ENCODE measurements at places on chromosomes 2 and 18. TPM values are rescaled to one million over a fixed set of nuclear protein-coding genes. Genes with fewer than 3 reads are reported as not detected.

The ASXL2 gene
- total RNA-seq = 16.8 TPM

The KATNAL2 gene
- total RNA-seq = 1.4 TPM

The TLX2 gene
- not detected for total RNA-seq

DNA sequence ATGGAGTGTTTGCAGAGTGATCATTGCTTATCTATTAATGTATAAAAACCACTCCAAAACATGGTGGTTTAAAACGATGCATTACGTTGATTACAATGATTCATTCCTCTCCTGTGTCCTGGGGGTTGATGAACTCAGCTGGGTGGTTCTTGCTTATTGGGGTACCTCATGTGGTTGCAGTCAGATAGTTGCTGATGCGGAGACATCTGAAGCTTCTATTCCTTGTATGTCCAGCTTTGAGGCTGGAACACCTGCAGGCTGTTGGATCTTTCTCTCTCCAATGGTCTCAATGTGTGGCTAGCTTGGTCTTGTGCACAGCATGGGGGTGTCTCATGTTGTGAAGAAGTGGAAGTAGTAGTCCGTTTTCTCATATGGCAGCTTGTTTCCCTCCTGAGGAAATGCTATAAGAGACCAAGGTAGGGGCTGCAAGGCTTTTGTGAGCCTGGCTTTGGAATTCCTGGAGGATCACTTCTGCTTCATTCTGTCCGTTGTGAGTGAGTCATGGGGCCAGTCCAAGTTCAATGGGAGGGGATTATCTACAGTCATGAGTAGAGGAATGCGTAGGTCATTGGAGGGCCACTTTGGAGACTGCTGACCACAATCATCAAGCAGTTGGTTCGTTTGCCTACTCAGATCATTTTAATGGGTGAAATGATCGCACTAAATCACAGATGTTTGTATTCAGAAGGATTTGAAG lies 601.0 kb downstream of the SLC4A3 start:
- DNase-seq = peak; percentile 95

The TSN gene
- 64.1 TPM for total RNA-seq

DNA sequence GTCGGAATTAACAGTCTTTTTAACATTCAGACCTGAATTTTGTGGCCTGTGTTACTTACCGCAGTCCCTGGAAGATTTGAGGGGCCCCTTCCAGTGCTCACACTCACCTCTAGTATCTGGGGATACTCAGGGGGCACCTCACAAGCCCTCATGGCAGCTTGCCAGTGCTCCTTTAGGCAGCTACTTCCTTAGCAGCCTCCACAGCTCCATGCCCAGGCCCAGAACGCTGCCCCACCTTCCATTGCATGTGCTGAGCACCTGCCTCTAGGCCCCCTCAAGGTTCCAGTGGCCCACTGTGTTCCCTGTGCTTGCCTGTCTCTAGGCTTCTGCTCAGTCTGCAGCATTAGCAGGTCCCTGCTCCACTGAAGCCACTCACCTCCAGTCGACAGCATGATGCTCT lies 30.0 kb upstream of the PLA2R1 start:
- DNase-seq = no peak

DNA sequence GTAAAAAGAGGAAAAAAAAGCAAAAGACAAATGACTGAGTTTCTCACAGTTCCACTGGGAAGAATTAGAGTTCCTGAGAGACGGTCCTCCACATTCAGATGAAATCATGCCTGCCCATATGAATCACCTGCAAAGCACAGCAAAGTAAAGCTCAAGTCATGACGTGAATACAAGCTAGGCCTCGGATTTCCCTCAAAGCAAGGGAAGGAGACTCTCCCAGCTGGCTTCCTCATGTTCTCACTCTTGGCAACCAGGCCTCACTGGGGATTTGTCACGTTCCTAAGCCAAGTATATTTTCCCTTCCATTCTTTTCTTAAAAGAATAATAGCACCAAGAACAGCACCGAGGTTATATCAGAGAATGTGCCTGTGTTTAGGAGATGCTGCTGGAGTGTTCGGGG lies 47.0 kb downstream of the CYP27C1 start:
- no peak for DNase-seq

The FBLN7 gene
- total RNA-seq = 0.14 TPM

The ZNF385B gene
- total RNA-seq = not detected

The FSHR gene
- not detected for total RNA-seq

DNA sequence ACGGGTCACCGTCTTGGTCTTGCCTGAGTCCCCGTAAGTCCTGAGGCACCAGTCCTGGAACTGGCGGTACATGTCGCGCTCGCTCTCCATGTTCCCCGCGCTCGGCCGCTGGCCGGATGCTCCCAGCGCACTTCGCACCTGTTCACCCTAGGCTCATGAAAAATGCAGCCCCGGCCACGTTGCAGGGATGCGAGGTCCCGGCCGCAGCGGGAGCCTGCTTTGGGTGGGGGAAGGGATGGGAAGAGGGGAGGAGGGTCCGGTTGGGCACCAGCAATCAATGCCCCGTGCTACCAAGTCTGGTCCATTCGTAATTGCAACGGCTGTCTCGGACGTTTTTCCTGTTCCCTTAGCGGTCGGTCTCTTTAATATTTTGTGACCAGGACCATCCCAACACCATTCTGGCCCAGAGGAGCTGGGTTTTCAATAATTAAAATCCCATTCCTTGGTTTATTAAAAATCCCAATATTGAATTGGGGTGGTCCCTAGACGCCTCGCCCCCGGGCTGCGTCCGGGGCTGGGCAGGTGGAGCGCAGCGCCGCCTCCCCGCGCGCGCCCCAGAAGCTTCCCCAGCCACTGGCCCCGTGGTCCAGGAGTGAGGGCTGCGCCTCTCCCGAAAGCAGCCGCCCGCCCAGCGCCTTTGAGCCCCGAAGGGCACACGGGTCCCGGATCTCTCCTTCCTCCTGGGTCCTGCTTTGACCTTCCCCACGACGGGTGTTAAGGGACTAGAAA lies 1.4 kb downstream of the NOL4 start:
- no peak for DNase-seq

The TGFA gene
- total RNA-seq = 72.1 TPM

The ZAP70 gene
- 0.55 TPM for total RNA-seq

DNA sequence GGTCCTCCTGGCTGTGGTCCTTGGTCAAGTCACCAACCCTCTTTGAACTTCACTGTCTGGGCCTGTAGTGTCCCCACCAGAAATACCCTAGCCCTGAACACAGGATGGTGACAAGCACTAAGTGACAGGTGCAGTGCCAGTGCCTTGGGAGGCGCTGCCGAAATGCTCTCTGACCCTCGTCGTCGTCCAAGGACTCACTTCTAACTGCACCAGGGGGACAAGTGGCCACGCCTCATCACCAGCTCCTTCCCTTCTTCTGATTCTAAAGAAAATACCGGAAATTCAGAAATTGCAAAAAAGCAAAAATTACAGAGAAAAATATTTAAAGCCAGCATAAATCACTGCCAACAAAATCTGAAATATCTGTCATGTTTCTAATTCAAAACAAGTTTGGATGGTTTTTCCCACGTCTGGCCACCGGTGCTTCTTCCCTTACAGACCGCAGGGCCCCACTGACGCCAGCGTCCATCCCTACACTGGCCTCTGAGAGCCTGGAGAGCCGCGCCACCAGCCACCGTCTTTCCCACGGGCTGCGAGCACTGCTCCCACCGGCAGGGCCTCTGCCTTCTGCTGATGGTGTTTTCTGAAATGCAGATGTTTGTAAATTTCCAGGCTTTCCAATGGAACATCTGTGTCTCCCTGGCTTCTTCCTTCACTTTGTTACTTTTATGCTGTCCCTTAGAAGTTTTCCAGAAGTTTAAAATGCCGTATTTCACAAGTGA lies 37.4 kb upstream of the GPC1 start:
- no peak for DNase-seq

GRCh38 chr2:239001794-239002193 lies 153.9 kb downstream of the TWIST2 start:
- DNase-seq = no peak

GRCh38 chr2:121078899-121079298 lies 206.1 kb downstream of the TFCP2L1 start:
- no peak for DNase-seq

- peak; percentile 2 for DNase-seq
Measured at GRCh38 chr2:61328707-61329251, 142.1 kb downstream of the USP34 start.

- DNase-seq = no peak
Measured at GRCh38 chr2:38716185-38716584, 35.0 kb downstream of the SRSF7 start.

The IGFBP5 gene
- total RNA-seq = 51.7 TPM

GRCh38 chr2:216810399-216811160 lies 49.3 kb downstream of the TNP1 start:
- DNase-seq = no peak

The SPATA3 gene
- not detected for total RNA-seq

DNA sequence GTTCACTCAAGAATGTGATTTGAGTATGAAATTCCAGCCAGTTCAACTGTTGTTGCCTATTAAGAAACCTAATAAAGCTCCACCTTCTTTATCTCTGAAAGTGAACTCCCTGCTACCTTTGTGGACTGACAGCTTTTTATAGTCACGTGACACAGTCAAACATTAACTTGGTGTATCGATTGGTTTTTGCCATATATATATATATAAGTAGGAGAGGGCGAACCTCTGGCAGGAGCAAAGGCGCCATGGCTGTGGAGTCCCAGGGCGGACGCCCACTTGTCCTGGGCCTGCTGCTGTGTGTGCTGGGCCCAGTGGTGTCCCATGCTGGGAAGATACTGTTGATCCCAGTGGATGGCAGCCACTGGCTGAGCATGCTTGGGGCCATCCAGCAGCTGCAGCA lies at the start of gene UGT1A1:
UGT1A1 (plus strand) TSS at position 228 of the 400 bp plus-strand sequence; CDS start at position 246, 18 bp downstream.
- DNase-seq = no peak

DNA sequence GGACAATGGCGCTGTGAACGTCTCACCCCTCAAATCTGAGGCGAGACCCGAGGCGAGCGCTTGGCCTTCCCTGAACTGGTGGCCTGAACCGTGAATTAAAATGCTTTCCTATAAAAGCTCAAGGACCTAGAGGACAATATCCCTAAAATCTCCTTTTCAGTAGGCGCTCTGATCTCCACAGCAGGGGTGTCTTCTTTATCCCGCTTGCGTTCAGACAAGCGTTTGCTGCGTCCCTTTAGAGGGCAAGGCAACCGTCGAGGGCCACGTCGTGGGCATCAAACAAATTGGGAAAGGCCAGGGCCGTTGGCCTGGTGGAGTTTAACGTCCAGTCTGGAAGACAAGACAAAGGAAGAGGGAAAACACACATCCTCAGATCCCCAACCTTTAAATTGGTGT lies 1.3 kb upstream of the RAX start:
- DNase-seq = no peak

GRCh38 chr2:188345831-188346458 lies 54.3 kb downstream of the GULP1 start:
- no peak for DNase-seq

The ALLC gene
- not detected for total RNA-seq

DNA sequence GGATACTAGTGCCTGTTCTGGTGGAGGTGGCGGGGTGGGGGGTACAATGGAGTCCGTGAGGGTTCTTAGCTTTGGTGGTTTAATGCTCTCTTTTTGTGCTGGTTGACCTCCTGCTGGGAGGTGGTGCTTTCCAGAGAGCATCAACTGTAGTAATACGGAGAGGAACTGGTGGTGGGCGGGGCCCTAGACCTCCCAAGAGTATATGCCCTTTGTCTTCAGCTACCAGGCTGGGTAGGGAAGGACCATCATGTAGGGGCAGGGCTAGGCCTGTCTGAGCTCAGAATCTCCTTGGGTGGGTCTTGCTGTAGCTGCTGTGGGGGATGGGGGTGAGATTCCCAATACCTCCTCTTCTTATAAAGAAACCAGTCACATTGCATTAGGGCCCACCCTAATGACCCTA lies 27.1 kb downstream of the CAMKMT start:
- no peak for DNase-seq

DNA sequence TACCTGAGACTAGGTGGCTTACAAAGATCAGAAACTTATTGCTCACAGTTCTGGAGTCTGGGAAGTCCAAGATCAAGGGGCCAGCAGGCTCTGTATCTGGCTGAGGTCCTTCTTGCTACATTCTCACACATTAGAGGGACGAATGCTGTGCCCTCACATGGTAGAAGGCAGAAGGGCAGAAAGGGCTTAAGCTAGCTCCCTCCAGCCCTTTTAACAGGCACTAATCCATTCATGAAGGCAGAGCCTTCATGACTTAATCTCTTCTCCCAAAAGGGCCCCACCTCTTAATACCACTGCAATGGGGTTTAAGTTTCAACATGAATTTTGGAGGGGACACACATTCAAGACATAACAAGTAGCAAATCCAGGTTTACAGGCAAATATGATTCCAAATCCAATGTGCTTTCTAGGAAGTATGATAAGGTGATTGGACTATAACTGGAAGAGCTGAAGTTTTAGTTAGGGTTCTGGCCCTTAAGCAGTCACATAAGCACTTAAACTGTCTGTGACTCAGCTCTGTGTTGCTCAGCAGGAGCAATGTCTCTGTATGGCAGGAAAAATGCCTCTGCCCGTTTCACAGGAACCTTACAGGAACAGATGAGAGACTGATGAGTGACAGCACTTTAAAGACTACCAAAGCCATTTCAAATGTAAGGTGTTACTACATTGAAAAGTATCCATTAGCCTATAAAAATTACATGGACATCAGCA lies 119.6 kb upstream of the PTPRM start:
- DNase-seq = no peak

The GLI2 gene
- total RNA-seq = 4.8 TPM

GRCh38 chr2:51084750-51085149 lies 52.8 kb upstream of the NRXN1 start:
- DNase-seq = no peak

The CD8B gene
- 3.8 TPM for total RNA-seq

- DNase-seq = no peak
Measured at GRCh38 chr18:23684515-23685197, 4.6 kb upstream of the LAMA3 start.

The GULP1 gene
- total RNA-seq = 99.3 TPM

The LRP1B gene
- 0.38 TPM for total RNA-seq

Data from kidney epithelial cell (primary cell).